ENCODE measurements at places on chromosomes 1 and 21. TPM values are rescaled to one million over a fixed set of nuclear protein-coding genes. Genes with fewer than 3 reads are reported as not detected.

The SELENOF gene
- total RNA-seq, result 73.1 TPM

The HORMAD1 gene
- not detected for total RNA-seq

The APOBEC4 gene
- not detected for total RNA-seq

The AADACL4 gene
- total RNA-seq, result not detected

The KIAA1614 gene
- total RNA-seq, result 11.0 TPM

The FCGR3B gene
- total RNA-seq, result 4.3 TPM

The RHD gene
- total RNA-seq, result not detected

The MARK1 gene
- total RNA-seq, result 12.5 TPM

The CLDN14 gene
- total RNA-seq, result not detected

The SPRR2F gene
- 2.8 TPM for total RNA-seq

The TTC3 gene
- 111 TPM for total RNA-seq

The RPTN gene
- total RNA-seq, result not detected

The SPRR2B gene
- not detected for total RNA-seq

The CHML gene
- 2.7 TPM for total RNA-seq

The C1QC gene
- total RNA-seq, result 31.4 TPM

The PADI4 gene
- 0.19 TPM for total RNA-seq

The NPR1 gene
- 42.9 TPM for total RNA-seq

The LRRC38 gene
- not detected for total RNA-seq

The COP1 gene
- 23.1 TPM for total RNA-seq

The ADGRB2 gene
- total RNA-seq, result 14.4 TPM

The ALPL gene
- total RNA-seq, result 16.2 TPM

The MANEAL gene
- 1.0 TPM for total RNA-seq

The GABRD gene
- not detected for total RNA-seq

The MFSD2A gene
- total RNA-seq, result 2.6 TPM

The CD1E gene
- not detected for total RNA-seq

The KCNE1 gene
- 3.8 TPM for total RNA-seq

The TMPRSS15 gene
- not detected for total RNA-seq

The SLAMF7 gene
- total RNA-seq, result 0.98 TPM

The CEP170 gene
- total RNA-seq, result 29.1 TPM

The CD2 gene
- 0.26 TPM for total RNA-seq

The MAN1C1 gene
- total RNA-seq, result 9.4 TPM
